Activated CD8-positive, alpha-beta memory T cell treated with anti-CD3 and anti-CD28 coated beads for 1 hour (primary cell): ENCODE measurements at places on chromosomes 11 and 22.

- no peak for DNase-seq
Measured at GRCh38 chr11:134655189-134655989, 243.3 kb upstream of the B3GAT1 start.

DNA sequence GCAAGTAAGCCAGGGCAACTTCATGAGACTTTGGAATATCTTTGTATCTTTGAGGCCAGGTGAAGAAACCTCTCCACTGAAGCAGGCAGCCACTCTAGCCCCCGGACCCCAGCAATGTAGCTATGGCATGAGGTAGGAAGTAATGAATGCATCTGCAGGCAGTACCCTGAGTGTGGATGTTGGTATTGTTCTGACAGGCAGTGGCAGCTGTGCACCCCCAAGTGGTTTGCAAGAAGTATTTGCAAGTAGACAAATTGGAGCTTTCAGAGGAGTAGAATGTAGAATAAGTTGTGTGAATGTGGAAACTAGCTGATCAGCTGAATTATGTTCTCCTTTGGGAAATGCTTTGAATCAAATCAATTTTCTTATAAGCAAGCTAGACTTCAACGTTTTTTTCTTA lies 194.4 kb upstream of the PGR start:
- no peak for DNase-seq

- no peak for DNase-seq
Measured at GRCh38 chr11:118314988-118315411, 10.5 kb downstream of the CD3E start.

- DNase-seq: no peak
Measured at GRCh38 chr11:69611548-69612526, 29.1 kb upstream of the CCND1 start.

DNA sequence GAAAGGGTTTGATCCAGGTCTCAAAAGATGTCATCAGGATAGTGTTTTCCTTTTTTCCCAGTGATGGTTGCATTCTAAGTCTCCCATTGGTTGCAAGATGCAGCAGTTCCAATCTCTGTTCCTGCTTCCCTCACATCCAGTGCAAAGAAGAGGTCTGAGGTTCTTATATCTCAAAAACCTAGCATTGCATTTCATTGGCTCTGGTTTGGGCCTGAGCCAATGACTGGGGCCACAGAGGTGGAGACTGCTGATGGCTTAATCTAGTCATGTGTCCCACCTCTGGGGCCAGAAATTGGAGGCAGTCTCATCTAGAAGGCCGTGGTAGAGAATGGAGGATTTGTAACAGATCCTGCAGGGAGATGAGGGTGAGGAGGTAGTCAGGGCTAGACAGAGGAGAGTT lies 13.2 kb upstream of the MICAL2 start:
- no peak for DNase-seq

DNA sequence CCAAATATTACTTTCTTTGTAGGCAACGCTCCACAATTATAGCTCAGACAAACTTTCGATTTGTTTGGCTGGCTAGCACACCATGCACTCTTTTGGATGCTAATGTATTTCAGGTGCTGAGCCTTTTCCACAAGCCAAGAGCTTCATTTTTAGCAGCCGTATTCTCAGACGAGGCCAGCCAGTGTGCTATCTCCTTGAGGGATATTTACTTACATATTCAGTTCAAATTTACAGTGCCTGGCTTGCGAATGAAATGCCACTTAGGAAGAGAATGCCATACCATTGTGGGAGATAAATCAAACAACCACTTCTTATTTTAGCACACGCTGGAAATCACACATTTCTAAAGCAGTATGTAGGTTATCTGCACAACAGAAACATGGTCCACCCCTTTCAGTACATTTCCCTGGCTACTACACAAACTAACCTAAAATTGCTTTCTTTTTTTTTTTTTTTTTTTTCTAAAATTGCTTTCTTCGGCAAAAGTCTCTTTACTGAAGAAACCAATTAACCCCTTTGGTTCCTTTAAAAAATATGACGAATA lies 236.9 kb downstream of the CADM1 start:
- DNase-seq: no peak

- DNase-seq: no peak
Measured at GRCh38 chr22:32527756-32528155, 53.1 kb downstream of the FBXO7 start.

- no peak for DNase-seq
Measured at GRCh38 chr22:37634417-37634924, 5.0 kb upstream of the SH3BP1 start.

DNA sequence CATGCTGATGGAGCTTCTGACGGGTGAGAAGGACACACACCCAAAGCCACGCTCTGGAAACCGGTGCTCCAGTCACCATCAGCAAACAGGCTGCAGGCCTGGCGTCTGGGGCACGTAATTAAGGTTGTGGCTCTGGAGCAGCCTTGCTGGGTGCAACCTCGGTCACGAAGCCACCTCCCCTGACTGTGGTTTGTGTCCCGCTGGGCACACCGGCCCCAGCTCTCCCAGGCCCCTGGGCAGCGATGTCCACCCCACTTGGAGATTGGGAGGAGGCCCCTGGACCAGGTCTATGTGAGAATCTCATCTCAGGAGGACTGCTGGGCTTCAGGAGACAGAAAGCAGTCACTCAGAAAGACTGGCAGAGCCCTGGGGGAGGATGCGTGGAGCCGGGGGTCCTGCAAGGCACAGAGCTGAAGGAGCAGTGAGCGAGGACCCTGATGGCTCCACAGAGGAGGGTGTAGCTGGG lies 631.6 kb downstream of the BRD1 start:
- no peak for DNase-seq

DNA sequence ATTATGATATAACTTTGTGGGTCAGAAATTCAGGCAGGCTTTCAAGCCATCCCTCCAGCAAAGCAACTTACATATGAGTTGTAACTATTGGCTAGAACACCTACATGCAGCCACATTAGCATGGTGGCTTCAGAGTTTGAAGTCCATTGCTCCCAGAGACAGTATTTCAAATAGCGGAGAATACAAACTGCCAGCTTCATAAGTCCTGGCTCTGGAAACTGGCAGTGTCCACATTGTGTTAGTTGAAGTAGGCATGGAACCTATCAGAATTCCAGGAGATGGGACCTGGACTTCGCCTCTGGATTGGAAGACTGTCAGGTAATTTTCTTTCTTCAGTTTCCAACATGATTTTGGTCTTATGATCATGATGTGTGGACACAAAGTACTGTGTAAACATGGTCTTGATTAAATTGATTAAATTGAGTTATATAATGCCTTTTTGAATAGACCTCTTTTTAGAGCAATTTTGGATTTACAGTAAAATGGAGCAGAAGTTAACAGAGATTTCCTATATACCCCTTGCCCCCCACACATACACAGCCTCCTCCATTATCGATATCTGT lies 209.9 kb upstream of the NAV2 start:
- DNase-seq: no peak

DNA sequence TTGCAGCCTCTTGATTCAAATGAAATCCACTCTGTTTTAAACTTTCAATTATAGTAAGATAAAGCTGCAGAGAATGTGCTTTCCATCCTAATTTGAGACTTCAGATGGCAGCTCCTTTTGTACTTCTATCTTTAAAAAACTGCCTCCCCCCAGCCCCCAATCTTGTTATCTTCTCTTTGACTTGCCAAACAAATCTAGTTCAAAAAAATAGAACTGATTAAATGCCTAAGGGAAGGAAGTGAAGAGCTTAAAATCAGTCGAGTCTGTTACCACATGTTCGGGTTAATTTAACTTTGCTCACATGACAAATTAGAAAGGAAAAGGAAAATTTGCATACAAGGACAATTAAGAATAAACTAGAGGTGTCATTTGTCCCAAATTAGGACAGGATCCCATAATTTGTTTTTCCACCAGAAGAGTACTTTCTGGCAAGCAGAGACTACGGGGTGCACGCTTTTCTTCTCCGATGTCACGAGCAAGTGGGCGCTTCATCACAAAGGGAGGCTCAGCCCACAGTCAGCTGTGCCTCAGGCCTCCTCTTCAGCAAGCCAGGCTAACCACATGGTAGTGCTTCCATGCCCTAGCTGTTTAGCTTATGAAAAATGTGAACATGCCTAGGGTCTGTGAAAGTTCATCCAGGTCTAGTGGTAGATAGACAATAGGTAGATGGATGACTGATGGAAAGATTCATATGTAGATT lies 69.0 kb upstream of the LDLRAD3 start:
- no peak for DNase-seq

DNA sequence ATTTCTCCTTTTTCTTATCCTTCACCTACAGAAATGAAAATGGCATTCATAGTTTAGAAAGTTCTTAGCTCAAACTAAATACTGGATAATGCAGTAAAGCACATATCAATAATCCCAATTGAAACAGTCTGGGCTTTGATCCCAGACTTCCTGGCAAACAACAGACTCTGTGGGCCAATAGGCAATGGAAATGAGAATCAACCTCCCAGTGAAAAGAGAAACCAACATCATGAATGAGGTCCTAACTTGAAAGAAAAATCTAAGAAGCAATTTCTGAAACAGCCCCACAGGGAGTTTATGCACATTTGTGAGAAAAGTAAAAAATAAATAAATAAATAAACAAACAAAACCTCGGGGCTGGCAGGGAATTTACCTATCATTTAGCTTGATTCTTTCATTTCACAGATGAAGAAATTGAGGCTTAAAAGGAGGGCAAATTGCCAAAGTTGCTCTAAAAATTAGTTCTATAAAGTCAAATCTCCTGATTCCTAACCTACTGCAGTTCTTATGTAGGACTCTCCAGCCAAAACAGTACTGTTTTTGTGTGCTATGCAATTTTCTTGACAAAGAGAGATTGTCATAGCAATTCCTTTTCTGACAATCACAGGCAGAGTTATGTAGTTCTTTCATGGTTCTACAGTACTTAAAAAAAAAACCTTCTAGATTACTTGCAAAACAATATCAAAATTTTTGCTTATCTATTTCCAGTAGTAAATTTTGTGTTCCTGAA lies 265.8 kb downstream of the GRM5 start:
- no peak for DNase-seq

GRCh38 chr22:20565079-20565734 lies 57.8 kb downstream of the MED15 start:
- no peak for DNase-seq

- DNase-seq: no peak
Measured at GRCh38 chr11:102934735-102935134, 20.8 kb downstream of the MMP13 start.

GRCh38 chr11:67013511-67014045 lies 9.4 kb upstream of the SYT12 start:
- DNase-seq: no peak

GRCh38 chr11:124113890-124114289 lies 1.4 kb upstream of the VWA5A start:
- no peak for DNase-seq

DNA sequence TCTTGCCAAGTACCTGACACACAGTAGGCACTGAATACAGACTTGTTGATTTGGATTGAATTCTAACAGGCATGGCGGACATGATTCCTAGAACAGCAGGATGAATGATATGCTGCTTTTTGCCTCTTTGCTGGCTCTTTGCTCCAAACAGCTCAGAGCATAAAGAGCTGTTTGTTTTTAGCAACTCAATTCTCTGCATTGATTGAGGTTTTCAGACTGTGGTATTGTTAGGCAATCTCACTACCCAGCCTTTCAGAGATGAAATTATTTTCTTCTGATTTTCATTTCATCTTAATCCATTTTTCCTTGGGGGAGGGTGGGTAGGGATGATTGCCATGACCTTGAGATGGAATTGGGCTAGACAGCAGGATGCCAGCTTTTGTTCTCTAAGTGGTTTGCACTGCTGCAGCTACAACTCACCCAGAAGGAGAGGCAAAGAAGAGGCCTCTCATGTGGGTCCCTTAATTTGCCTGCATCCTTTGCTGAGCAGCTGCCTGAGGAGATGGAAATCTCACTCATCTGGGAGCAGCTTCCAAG lies 20.5 kb downstream of the COA4 start:
- no peak for DNase-seq

GRCh38 chr22:20013382-20013871 lies 3.2 kb downstream of the ARVCF start:
- DNase-seq: peak; percentile 27

DNA sequence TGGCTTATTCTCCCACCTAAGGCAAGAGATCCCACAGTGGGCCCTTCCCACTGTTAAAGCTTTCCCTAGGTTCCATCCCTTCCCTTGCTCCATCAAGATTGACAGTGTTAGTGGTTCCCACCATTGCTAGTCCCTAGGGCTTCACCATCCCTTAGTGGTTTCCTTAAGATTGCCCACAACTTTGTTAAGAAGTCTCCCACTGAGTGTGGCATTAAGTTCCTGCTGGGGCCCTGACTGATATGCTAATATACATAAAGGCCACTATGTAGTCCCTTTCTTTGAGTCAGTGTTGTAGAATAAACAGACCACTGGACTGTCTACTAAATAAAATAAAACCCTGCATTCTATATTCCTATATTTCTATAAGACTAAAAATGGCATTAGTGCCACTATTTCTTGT lies 176.1 kb downstream of the GUCY1A2 start:
- no peak for DNase-seq

DNA sequence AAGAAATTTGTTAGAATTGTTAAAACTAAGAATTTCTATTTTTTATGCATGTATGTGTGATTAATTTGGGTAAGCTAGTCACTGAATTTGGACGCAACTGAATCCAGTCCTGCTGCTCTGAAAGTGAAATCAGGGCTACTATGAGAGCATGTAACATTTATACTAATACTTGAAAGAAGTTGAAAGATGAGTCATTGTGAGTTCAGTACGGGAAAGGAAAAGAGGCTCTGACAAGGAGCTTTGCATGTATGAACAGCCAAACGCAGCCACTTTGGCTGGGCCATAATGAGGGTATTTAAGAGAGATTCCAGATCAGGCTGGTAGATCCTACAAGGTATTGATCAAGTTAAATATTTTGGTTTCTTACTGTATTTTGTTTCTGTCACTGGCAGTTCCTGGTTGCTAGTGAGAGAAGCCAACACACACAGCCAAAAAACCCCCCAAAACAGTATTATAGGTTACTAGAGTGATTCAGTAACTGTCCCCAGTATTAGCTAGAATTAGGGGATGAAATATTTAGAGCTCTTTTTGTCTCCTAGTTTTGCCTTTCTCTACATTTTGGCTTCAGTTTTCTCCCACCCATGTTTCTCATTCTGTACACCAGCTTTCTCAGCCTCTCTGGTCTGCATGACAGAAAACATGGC lies 14.1 kb downstream of the AASDHPPT start:
- DNase-seq: no peak

DNA sequence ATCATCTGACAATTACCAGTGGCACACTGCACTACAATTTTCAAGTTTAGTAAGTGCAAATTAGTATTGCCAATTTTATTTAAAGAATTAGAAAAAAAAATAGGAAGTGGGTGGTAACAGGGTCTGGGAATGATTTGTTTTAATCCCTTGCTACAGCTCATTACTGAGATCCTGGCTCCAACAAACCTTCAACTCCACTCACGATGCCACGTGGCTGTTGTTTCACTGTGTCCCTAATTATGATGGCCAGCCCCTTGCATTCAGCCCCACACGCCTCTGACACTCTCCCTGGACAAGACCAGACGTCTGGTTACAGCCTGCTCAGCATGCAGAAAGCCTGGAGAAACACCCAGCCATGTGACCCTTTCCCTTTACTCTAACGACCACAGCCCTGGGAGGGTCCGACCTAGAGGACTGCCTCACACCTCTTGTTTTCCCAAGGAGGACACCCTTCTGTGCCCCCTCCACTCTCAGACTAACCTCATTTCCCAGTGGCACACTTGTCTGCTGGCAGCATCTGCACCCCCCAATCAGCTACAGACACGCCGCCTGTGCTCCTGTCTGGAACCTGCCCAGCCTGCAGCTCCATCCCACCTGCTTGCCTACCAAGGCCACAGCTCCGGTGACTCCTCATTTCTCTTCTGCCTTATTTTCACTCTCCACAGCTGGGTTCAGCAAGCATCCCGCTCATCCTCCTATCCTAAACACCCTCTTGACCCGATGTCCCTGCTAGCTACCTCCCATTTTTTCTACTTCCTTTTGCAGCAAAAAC lies 18.5 kb upstream of the SLC25A1 start:
- no peak for DNase-seq
